ENCODE measurements at places on chromosomes 11 and 22.

DNA sequence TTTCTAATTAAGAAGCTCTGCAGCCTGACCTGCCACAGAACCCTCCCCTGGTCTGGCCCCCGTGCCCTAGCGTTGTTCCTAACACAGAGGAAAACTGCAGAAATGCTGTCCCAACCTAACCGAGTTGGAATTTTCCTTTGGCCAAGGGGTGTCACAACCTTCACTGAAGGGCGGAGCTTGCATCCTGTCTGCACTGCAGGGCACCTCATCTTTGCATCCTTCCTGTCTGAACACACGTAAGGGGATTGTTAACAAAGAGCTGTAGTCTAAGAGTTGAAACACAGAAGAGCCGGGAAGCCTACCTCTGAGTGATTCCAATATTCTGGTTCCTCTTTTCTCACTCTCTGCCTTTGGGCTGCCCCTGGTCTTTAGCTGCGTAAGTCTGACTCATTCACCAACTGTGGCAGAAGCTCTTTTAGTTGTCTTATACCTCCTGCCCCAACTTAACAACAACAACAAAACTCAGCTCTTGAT, 1.6 kb downstream of the DIXDC1 start:
- DNase-seq = peak; percentile 49

GRCh38 chr11:103888541-103888951, 147.9 kb upstream of the DDI1 start:
- no peak for DNase-seq

- DNase-seq = peak; percentile 97
Observed at GRCh38 chr11:65274735-65275682, 13.2 kb downstream of the POLA2 start.

- no peak for DNase-seq
Observed at GRCh38 chr11:33539751-33540150, 160.9 kb downstream of the C11orf91 start.

DNA sequence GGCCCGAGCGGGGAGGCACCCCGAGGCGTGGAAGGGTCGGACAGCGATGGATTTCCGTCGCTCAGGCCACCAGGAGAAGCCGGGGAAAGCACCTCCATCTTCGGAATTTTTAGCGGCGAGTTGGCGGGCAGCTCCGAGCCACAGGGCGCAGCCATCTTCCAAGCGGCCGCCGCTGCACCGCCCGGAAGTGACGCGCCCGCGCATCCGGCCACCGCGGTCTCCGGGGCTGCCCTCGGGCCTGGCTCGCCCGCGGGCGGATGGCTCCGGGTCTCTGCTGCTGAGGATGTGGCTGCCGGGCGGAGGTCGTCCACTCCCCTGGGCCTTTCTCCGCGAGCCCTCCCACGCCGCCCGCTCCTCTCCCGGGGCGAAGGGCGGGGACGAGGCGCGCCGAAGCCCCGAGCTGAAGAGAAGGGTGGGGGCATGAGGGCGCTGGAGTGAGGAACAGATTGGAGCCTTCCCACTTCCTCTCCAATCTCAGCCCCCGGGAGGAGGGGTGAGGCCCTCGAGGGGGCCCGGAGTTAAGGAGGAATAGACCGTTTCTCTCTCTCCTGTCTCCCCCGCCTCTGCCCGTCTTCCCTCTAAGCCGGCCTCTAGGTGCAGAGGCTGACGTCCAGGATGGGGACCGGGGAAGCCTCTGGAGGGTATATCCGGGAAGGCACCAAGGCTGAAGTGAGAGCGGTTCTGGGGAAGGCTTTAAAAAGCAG, at the start of gene MSANTD2:
Gene MSANTD2, minus strand, starts transcription at position 181 of the 704 bp plus-strand sequence. Its CDS starts 26 bp downstream, at position 155.
- DNase-seq = peak; percentile 59

DNA sequence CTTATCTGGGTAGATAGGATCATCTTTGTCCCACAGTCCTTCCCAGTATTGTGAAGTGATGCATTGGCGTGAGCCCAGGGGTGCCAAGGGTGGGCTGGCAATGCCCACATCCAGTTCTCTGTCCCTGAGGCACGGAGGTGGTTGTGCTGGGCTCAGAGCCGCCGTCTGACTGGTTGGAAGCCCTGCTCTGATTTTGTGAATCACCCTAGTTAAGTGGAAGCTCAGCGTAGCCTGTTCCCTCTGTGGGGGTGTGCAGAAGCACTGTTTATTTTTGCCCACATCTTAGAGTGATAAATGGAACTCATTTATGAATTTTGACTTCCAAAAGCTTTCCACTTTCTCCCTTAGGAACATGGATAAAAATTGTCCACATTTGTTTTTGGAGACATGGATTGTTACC, 13.6 kb downstream of the BCR start:
- no peak for DNase-seq

GRCh38 chr11:1344056-1344635, 34.7 kb upstream of the TOLLIP start:
- no peak for DNase-seq

DNA sequence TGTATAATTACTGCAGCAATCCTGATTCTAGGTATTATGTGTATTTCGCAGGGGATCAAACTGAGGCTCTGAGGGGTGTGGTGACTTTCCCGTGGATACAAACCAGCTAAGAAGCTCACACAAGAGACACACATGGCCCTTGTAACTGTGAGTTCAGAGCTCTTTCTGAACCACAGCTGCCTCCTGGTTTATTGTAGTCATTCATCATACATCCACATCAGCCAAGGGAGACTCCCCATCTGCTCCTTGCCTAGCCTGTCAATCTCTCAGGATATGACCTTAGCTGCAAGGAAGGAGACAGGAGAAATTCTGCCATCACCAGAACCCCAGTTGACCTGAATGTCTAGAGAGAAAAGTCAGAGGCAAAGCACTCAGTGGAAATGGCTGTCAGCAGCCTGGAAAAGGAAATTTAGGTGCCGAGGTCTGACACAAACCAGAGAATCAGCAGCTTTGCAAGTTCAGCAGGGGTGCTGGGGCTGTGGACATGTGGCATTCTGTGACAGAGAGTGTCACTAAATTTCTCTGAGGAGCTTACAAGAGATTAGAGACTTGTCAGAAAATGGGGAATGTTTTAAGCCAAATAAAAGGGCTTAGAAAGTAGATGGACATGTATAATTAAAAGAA, 209.5 kb downstream of the AASDHPPT start:
- DNase-seq = no peak

DNA sequence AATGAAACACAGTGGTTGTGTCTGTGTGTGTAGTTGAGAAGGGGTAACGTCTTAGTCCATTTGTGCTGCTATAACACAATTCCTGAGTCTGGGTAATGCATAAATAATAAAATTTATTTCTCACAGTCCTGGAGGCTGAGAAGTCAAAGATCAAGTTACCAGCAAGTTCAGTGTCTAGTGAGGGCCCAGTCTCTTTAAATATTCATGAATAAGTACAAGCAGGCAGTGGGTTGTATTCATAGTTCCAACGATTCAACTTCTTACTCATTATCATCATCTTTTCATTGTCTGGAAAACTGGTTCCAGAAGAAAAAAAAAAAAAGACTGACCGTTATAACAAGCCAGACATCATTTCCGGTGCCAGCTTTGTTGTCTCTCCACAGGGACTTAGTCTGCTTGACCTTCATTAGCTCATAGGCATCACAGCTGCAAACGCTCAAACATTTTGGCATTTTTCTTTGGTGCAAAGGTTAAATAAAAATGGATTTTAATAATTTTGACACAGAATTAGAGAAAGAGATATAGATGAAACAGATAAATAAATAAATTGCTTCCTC, 1297.5 kb downstream of the LRRC4C start:
- no peak for DNase-seq

- no peak for DNase-seq
Observed at GRCh38 chr22:43910178-43910695, 13.4 kb upstream of the PNPLA3 start.

DNA sequence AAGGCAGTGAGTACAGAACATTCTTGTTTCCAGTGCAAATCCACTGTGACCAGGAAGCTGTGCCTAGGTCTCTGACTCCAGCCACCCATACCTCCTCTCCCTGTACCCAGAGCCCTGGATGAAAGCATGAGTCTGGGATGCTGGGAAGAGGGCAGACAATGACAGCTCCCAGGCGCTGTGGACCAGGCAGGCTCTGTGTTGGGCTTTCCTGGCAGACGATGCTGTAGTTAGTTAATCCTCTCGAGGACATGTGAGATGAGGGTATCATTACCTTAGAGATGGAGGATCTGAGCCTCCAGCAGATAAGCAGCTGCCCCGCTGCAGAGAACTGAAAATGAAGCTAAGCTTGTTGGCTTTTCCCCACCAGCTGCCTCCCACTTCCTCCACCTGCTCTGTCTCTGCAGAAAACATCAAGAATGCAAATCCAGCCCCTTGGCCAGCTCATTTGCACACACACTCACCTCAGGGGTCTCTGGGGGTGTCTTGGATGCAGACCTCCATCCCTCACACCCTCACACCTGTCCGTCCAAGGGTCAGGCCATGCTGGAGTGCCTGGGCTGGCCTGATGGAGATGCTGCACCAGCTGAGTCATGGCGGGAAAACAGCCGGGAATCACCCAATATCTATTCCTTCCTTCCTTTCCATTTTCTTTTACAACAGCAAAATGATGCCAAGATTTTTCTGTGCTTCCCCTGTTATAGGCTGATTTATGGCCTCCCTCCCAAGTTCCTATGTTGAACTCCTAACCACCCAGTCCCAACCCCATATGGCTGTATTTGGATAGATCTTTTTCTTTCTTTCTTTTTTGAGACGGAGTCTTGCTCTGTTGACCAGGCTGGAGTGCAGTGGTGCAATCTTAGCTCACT, 94.9 kb upstream of the SEPTIN5 start:
- DNase-seq = no peak
